Metanephros (tissue), 2 donors: ENCODE measurements at places on chromosomes 13 and 19. TPM values are rescaled to one million over a fixed set of nuclear protein-coding genes. Genes with fewer than 3 reads are reported as not detected.

KLK12 gene
- not detected for total RNA-seq

ATP1A3 gene
- 0.53 TPM for total RNA-seq

EEF2 gene
- total RNA-seq, result 2,441 TPM

KIR3DL1 gene
- not detected for total RNA-seq

SMAD9 gene
- total RNA-seq, result 32.3 TPM

IRGQ gene
- total RNA-seq, result 33.1 TPM

TMEM38A gene
- 45.7 TPM for total RNA-seq

FGF9 gene
- total RNA-seq, result 9.3 TPM

KCNK6 gene
- total RNA-seq, result 2.9 TPM

B3GLCT gene
- total RNA-seq, result 23.9 TPM

SIGLEC12 gene
- 0.12 TPM for total RNA-seq

WDR88 gene
- 0.18 TPM for total RNA-seq

CILP2 gene
- total RNA-seq, result 1.1 TPM

FPR2 gene
- 2.7 TPM for total RNA-seq

MAST1 gene
- 1.1 TPM for total RNA-seq

ATP7B gene
- 16.8 TPM for total RNA-seq

MAP1S gene
- 50.0 TPM for total RNA-seq

ETV2 gene
- 0.47 TPM for total RNA-seq

ITGBL1 gene
- 2.6 TPM for total RNA-seq

FPR1 gene
- total RNA-seq, result 13.1 TPM

KIRREL2 gene
- total RNA-seq, result 3.9 TPM

SELENOV gene
- total RNA-seq, result 4.7 TPM

LGALS4 gene
- total RNA-seq, result 0.53 TPM

OR7D2 gene
- total RNA-seq, result 0.12 TPM

RUBCNL gene
- total RNA-seq, result 6.1 TPM

ZNF491 gene
- 3.8 TPM for total RNA-seq

ZNF575 gene
- 1.8 TPM for total RNA-seq

ASPDH gene
- total RNA-seq, result 5.7 TPM

KLK4 gene
- total RNA-seq, result not detected

MBD3L3 gene
- total RNA-seq, result not detected

MYO1F gene
- 20.0 TPM for total RNA-seq

CGB2 gene
- not detected for total RNA-seq

HOOK2 gene
- total RNA-seq, result 55.4 TPM

ZNF43 gene
- total RNA-seq, result 35.1 TPM

EPN1 gene
- total RNA-seq, result 110 TPM

BICRA gene
- total RNA-seq, result 17.7 TPM

CCDC70 gene
- total RNA-seq, result not detected

ZNF540 gene
- 1.9 TPM for total RNA-seq

ZNF667 gene
- 9.1 TPM for total RNA-seq

TMEM221 gene
- total RNA-seq, result 1.5 TPM

ZNF558 gene
- 35.1 TPM for total RNA-seq

GAPDHS gene
- total RNA-seq, result not detected

CLDND2 gene
- not detected for total RNA-seq

IFI30 gene
- 57.0 TPM for total RNA-seq

RNF17 gene
- total RNA-seq, result not detected

TNFSF9 gene
- total RNA-seq, result 0.76 TPM

PDS5B gene
- 79.7 TPM for total RNA-seq

TCF3 gene
- 80.4 TPM for total RNA-seq

TICAM1 gene
- 5.0 TPM for total RNA-seq

KLHL1 gene
- 0.88 TPM for total RNA-seq

ZNF223 gene
- 8.3 TPM for total RNA-seq

IGFL1 gene
- total RNA-seq, result not detected
